ENCODE measurements at places on chromosomes 4 and X. TPM values are rescaled to one million over a fixed set of nuclear protein-coding genes. Genes with fewer than 3 reads are reported as not detected.

DNA sequence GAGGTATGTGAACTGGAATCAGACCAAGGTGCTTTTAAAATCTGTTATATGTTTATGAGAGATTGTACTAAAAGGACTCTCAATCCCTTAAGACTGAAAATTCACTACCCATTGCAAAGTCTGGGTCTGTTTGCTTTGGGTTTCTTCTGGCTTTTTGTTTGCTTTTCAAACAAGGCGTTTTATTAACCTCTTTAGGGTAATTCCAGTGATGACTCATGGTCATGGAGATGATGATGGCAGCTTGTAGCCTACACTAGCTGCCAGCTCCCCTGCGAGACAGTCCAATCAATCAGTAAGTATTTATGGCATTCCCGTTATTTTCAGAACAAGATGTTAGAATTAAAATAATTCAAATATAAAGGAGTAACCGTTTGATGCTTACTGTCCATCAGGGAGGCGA lies 643.8 kb upstream of the FTHL17 start:
- DNase-seq, result peak; percentile 7

GRCh38 chrX:110965409-110966090 lies 130.4 kb upstream of the PAK3 start:
- DNase-seq, result no peak

GRCh38 chr4:173145131-173145530 lies 23.5 kb upstream of the GALNT7 start:
- no peak for DNase-seq

- peak; percentile 46 for DNase-seq
Measured at GRCh38 chr4:176193126-176193525, 2.3 kb downstream of the SPATA4 start.

DNA sequence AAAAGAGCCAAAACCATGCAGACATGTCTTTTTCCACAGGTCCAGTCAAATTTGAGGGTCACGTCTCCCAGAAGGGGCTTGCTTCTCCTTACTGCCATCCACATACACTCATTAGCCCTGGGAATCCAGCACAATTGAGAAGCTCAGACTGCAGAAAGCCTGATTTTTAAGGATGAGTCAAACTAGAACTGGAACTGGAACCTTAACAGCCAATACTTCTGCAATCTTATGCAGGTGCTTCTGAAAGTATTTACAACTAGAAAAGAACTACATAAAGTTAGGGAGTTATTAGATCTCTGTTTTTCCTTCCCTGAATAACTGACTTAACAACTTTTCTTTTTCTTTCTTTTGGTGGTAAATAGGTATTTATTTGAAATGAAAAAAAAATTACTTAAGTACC lies 86.3 kb downstream of the CDS1 start:
- no peak for DNase-seq

DNA sequence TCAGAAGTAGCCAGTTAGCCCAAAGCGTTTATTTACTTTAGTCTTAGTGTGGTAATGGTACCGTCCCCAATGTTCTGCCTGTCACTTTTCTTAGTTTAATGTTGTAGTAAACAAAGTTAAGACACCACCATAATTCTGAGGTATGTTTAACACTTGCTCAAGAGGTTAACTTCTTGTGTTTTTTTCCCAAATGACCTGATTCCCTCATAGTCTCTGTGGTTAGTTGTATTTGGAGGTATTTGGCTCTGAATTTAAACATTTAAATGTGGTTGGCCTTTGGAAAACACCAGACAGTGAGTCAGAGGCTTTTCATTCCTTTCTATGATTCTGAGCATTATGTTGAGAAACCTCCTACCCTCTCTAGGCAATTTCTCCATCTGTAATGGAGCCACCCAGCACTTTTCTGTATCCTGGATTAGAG lies 47.9 kb downstream of the CXCL1 start:
- DNase-seq, result peak; percentile 94

GRCh38 chrX:136667446-136668168 lies 19.6 kb downstream of the CD40LG start:
- no peak for DNase-seq

- no peak for DNase-seq
Measured at GRCh38 chrX:123189338-123189737, 5.3 kb downstream of the GRIA3 start.

DNA sequence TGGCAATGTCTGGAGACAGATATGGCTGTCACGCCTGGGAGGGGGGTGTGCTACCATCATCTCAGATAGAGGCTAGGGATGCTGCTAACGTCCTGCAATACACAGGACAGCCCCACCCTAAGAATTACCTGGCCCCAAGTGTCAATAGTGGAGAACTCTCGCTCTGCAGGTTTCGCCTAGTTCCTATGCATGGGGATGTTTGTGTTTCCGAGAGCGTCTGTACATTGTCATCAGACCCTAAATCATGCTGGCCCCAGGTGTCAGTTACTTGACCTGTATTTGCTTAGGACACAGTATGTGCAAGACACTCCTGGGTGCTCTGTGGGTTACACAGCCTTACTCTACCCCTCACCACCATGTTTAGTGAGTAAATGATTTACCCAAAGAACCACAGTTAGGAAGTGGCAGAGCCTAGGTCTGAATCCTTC lies 90.8 kb downstream of the AFF1 start:
- no peak for DNase-seq

DNA sequence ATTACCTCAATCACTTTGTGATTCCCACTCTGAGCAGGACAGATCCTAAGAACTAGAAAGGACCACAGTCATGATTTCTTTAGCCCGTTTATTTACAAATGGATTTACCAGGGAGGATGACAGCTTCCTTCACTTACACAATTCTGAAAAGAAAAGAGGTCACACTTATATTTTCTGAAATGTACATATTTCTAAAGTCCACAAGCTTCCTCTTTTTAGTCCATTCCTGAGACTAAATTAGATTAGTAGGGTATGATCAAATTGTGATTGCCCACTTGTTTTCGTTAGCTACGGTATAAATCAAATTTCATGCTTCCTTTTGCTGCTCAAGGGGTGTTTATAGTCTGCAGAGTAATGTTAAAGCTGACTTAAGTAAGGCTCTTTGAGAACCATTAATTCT lies 7.6 kb upstream of the AMELX start:
- no peak for DNase-seq

- peak; percentile 87 for DNase-seq
Measured at GRCh38 chrX:57286507-57287251, at the start of gene FAAH2. Gene FAAH2, plus strand, starts transcription at chrX:57286706. Its CDS starts 120 bp downstream, at chrX:57286826.

- no peak for DNase-seq
Measured at GRCh38 chr4:79915246-79915645, 157.8 kb downstream of the ANTXR2 start.

DNA sequence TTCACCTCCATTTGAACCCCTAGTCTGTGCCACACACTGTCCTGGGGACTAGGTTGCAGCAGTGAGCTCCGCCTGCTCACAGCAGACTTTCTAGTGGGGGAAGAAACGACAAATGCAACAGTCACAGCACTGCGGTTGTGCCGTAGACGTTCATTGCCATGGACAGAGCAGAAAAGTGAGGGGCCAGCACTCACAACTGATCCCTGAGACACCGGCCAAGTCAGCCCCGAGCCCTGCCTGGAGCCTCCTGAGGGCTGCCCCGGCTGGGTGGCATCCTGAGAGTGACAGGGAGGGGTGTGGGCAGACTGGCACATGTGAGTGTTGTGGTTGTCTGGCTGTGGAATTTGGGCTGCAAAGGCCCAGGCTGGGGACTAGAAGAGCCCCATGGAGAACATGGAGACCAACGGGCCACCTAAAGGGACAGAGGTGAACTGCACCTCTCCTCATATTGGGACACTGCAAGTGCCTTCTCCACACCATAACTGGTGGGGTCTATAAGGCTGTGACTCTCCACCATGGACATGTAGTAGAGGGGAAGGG lies 4.6 kb downstream of the DUSP9 start:
- peak; percentile 35 for DNase-seq

GRCh38 chrX:80876877-80877276 lies 67.2 kb upstream of the BRWD3 start:
- peak; percentile 56 for DNase-seq

DNA sequence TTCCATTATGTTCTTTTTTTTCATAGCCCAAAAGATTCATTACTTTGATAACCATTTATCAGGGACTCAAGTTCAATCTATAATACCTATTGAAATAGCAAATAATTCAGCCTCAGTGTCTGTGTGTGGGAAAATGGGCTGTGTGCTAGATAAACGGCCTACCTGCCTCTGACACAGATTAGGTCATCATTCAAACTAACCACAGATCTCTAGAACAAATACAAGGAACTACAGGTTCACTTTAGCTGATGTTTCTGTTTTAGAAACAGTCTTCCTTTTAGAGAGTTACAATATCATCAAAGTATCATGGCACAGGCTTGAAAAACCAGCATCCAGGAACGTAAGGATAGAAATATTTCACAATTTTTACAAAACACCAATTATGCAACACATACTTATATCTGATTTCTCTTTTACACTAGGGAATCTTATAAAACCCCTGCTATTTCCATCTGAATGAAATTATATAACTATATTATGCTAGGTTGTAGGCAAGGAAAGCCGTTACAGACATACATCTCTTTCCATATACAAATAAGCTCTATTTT lies 56.6 kb upstream of the MAB21L2 start:
- peak; percentile 41 for DNase-seq

The CYTL1 gene
- not detected for total RNA-seq

The LDOC1 gene
- total RNA-seq, result 40.6 TPM

The CENPVL1 gene
- total RNA-seq, result not detected
